DND-41 (cell line): ENCODE measurements at places on chromosomes 2 and 18.

GRCh38 chr2:161031511-161031910, 128.7 kb upstream of the TANK start:
- DNase-seq: no peak

DNA sequence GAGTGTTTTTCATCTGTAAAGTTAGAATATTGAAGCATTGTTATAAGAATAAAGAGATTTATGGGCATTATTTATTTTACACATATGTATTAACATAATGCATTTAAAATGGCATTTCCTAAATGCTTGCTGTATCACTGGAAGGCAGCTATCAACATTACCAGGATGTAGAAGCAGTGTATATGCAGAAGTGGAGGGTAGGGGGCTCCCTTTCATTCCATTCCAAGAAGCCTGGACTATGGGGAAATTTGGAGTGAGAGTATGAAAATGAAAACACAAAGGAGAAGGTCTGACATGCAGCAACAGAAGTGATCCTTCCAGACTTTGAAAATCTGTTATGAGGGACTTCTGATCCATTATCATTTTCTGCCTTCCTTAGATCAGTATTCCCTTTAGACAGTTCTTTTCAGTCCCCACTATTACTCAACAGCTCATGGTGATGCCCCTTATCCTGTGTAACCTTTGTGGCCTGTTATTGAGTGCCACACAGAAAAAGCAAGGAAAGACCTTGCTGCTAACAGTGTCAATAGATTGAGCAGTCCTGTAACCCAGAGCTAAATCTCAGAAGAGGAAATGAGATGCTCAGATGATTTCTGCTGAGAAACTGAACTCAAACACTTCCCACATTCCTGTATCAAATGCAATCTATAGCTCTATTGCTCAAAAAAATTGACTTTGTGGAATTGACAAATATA, 216.6 kb downstream of the HNMT start:
- DNase-seq: no peak

DNA sequence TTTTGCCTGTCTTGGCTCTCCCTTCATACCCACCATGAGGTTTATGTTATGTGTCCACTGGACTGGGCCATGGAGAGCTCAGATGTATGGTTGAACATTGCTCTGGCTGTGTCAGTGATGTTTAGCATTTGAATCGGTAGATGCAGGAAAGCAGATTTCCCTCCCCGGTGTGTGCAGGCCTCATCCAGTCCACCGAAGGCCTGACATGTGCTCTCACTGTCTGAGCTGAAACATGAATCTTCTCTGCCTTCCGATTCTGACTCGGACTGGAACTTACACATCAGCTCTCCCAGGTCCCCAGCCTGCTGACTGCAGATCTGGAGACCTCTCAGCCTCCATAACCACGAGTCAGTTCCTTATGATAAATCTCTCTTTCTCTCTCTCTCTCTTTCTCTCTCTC, 72.4 kb upstream of the SLC66A3 start:
- no peak for DNase-seq

- no peak for DNase-seq
These were observed 38.9 kb upstream of the RALBP1 start for GRCh38 chr18:9436206-9436929.

- DNase-seq: no peak
These were observed 111.9 kb downstream of the IRS1 start for GRCh38 chr2:226687641-226688253.

- no peak for DNase-seq
These were observed 23.9 kb upstream of the SCYGR5 start for GRCh38 chr2:227642656-227643055.

DNA sequence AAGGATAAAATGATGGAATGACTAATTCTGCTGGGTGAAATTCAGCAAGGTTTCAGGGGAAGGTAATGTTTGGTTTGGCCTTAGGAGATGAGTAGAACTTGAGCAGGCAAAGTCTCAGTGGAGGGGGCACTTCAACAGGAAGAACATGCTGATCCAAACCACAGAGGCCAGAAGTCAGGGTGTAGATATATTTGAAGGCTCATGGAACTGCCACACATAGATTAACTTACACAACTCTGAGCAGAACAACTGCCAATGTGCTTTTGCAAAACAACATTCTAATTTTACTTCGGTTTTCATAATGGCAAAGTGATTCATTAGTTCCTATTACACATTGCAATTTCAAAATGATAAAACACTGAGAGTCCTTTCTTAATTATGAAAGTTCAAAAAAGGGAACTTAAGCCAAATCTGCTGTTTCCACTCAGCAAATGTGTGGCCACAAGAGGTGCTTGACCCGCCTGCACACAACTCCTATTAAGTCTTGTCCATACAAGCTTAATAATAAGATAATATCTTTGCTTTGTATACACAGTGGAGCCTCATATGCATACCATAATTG, 284.8 kb downstream of the MREG start:
- DNase-seq: no peak

GRCh38 chr18:49639643-49640391, 78.0 kb downstream of the LIPG start:
- DNase-seq: no peak

DNA sequence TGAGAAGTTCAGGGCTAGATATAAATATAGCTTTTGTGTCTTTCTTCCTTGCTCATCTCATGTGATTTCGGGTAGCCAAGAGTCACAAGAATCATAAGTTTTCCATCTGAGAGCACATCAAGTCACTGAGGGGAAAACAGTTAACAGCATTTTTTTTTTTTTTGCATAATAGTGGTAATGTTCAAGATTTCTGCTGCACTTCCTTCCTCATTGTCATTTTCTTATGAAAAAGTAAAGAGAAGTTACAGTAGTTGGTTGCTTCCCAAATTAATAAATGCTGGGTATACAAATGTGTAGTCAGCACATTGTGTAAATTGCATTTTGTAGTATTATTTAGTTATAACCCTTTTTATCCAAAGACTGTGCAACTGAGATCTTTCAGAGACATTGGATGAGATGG, 93.6 kb downstream of the ZEB2 start:
- DNase-seq: no peak

GRCh38 chr2:18662689-18663088, 73.3 kb upstream of the NT5C1B start:
- DNase-seq: no peak

GRCh38 chr2:39141334-39142271, 20.8 kb upstream of the SOS1 start:
- DNase-seq: no peak

- DNase-seq: no peak
These were observed 158.5 kb downstream of the NCK2 start for GRCh38 chr2:105903051-105903674.

DNA sequence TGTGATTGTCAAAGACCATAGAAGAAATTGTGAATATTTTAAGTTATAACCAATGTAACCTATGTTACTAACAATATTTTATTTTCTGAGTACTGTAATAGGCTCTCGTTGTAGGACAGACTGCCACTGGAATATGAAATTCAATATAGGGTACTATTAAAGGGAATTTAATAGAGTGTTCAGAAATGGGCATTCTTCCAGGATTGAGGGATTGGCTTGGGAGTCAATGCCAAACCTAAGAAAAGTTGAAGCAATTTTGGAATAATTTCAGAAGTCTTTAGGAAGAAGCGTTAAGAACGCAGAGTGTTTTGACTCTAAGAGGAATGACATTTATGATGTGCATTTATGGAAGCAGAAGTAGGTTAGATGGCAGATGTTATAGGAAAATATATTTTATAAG, 79.0 kb downstream of the ACVR2A start:
- no peak for DNase-seq

DNA sequence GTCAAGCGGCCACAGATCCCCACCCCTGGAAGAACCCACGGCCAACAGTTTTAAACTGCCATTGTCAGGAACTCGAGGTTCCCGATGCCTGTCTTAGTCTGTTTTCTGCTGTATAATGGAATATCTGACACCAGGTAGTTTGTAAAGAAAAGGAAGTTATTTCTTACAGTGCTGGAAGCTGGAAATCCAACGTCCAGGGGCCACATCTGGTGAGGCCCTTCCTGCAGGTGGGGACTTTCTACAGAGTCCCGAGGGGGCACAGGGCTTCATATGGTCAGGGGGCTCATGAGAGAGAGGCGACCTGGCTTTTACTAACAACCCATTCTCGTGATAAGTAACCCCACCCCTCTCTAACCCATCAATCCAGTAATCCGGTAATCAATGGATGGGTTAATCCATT, 501.6 kb upstream of the MYT1L start:
- DNase-seq: no peak
